Upper lobe of right lung (tissue), 1 donor: ENCODE measurements at places on chromosomes 16 and 17.
A peak's percentile ranks its signal among the peaks of the same experiment; 100 is the strongest.

GRCh38 chr16:68961778-68962402, 118.6 kb downstream of the TANGO6 start:
- H3K36me3 ChIP-seq, result no peaks in the 10 kb centered on the region
- peaks cover 10% of the 10 kb centered on the region for H3K4me1 ChIP-seq
- H3K27me3 ChIP-seq, result no peaks in the 10 kb centered on the region
- DNase-seq, result no peak
- no peak overlapping the region for H3K27ac ChIP-seq

DNA sequence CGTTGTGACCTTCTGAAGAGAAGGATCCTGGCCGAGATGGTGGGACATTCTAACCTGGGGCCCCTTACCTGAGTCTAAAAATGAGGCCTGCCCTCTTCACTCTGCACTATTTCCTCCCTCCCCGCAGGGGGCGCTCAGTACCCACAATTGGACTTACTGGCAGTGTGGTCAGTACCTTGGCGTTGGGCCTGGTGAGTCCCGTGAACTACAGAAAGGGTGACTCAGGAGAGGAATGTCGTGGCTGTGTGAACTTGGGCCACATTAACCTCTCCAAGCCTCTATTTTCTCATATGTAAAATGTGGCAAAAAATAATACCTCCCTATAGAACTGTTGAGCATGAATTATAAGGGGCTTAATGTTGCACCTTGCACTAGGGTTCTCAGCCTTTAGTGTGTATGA, 3.9 kb downstream of the RSAD1 start:
- peaks cover 14% of the 10 kb centered on the region for H3K4me1 ChIP-seq
- no peaks in the 10 kb centered on the region for H3K27me3 ChIP-seq
- no peak overlapping the region for H3K4me3 ChIP-seq

DNA sequence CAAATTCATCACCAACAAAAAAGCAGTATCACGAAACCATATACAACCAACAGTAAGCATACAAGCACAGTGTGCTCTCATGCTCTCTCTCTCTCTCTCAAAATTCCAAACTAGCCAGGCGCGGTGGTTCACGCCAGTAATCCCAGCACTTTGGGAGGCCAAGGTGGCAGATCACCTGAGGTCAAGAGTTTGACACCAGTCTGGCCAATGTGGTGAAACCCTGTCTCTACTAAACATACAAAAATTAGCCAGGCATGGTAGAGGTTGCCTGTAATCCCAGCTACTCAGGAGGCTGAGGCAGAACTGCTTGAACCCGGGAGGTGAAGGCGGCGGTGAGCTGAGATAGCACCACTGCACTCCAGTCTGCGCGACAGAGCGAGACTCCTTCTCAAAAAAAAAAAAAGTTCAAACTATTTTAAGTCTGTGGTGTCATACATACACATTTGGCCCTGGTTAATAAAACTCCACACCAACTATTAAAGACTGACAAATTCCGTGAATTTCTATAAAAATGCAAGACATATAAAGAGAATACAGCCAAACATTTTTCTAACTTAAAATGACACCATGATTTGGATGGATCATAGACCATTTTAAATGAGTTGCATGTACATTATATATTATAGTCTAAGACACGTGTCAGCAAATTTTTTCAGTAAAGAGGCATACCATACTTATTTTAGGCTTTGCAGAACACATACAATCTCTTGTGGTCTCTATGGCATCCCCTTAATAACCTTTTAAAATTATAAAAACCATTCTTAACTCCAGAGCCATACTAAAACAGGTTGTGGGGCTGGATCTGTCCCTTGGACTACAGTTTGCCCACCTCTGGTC, 30.9 kb downstream of the GLG1 start:
- H3K4me1 ChIP-seq, result peaks cover 7% of the 10 kb centered on the region
- no peak for DNase-seq
- no peaks in the 10 kb centered on the region for H3K27me3 ChIP-seq
- no peak overlapping the region for H3K27ac ChIP-seq
- H3K36me3 ChIP-seq, result no peaks in the 10 kb centered on the region

DNA sequence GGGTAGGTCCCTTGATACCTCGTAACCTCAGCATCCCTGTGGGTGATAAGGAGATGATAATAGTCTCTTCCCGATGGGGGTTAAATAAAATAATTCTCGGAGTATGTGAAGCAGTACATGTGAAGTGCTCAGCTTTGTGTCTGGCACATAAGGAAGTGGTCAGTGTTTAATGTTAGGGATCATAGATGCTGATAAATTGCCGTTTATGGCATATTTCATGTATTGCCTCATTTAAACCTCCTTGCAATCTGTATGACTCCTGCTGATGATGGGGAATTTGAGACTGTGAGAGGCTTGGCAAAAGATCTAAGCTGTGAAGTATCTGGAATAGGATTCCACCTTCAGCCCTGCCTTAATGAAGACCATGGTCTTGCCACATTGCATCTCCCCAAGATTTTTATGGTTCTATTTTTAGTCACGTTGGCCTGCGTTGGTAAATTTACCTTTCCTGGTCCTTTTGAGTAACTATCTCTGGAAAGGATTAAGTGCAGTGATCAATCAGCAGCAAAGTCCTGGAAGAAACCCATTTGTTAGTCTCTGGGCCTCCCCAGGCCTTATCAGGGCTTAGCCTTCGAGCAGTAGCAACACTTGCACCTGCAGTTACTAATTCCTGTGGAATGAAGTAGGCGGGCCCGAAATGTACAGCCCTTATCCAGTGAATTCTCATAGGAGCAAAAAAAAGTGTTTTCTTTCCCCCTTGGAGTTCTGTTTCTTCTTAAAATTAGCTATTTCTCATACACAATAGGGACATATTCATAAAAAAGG, 144.9 kb downstream of the WWOX start:
- no peak overlapping the region for H3K4me3 ChIP-seq
- no peak for DNase-seq
- no peak overlapping the region for H3K27ac ChIP-seq
- no peaks in the 10 kb centered on the region for H3K4me1 ChIP-seq

GRCh38 chr16:20822521-20823325, 16.4 kb downstream of the REXO5 start:
- DNase-seq, result no peak
- H3K27me3 ChIP-seq, result no peaks in the 10 kb centered on the region
- no peaks in the 10 kb centered on the region for H3K36me3 ChIP-seq
- H3K4me1 ChIP-seq, result no peaks in the 10 kb centered on the region
- no peak overlapping the region for H3K27ac ChIP-seq

DNA sequence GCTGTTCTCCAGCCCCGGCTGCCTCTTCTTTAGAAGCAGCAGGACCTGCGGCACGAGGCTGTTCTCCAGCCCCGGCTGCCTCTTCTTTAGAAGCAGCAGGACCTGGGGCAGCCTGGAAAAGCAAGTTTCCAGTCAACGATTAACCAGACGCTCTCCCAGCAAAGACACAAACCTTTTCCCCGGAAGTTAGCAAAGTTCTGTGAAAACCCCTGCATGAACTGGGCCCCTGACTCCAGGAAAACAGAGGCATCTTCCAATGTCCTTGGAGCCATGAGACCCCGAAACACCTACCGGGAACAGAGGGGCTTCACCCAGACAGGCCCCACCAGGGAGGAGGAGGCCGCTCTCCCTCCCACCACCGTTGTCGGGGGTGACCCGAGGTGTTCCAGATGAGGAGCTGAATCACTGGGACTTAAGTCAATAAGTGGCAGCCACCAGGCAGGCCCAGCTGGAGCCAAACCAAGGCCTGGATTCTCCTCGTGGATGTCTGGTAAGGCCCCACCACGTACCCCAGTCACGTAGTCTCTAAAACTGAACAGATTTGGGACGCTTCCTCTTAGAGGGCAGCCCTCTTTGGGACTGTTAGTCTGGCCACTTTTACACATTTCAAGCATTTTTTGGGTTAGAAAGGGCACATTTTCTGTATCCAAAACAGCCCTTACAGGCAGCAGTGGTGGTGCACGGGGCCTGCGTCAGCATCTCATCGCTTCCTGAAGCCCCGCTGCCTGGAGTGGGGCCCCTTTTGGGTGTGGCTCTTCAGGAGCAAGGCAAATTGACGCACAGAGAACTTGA, at the start of gene RPH3AL:
Gene RPH3AL (minus strand): TSS at position 387 of the 792 bp plus-strand sequence. CDS start 25,264 bp downstream, outside the sequence.
- peaks cover 57% of the 10 kb centered on the region for H3K4me1 ChIP-seq
- peak; percentile 89 for DNase-seq
- H3K27ac ChIP-seq, result peak within 1 kb of the TSS; percentile 87
- H3K4me3 ChIP-seq, result peak within 1 kb of the TSS; percentile 25

DNA sequence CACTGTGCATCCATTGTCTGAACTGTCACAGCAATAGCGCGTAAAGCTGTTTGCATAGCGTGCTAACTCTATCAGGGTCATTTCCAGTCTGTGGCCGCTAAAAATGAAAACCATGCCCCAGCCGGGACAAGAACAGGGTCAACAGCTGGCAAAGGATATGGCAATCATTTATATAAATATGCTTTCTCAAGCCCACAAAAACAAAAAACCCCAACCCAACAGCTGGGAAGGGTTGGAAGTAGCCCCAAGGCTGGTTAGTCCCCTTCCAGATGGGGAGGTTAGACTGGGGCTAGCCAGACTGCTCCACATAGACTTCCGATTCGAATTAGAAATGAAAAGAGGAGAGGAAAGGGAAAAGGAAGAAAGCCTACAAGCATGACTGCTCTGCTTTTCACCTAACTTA, 203.3 kb upstream of the TBX2 start:
- H3K4me3 ChIP-seq, result no peak overlapping the region
- H3K27me3 ChIP-seq, result no peaks in the 10 kb centered on the region
- DNase-seq, result no peak
- peaks cover 18% of the 10 kb centered on the region for H3K4me1 ChIP-seq
- no peaks in the 10 kb centered on the region for H3K36me3 ChIP-seq
- peak overlapping the region; percentile 63 for H3K27ac ChIP-seq

GRCh38 chr17:33328129-33328528, 35.0 kb upstream of the ASIC2 start:
- no peaks in the 10 kb centered on the region for H3K27me3 ChIP-seq
- H3K27ac ChIP-seq, result no peak overlapping the region
- no peak overlapping the region for H3K4me3 ChIP-seq
- H3K36me3 ChIP-seq, result no peaks in the 10 kb centered on the region

GRCh38 chr17:44988044-44988942, 20.2 kb upstream of the C1QL1 start:
- no peaks in the 10 kb centered on the region for H3K36me3 ChIP-seq
- H3K27me3 ChIP-seq, result peaks cover 46% of the 10 kb centered on the region
- no peak overlapping the region for H3K27ac ChIP-seq
- H3K4me3 ChIP-seq, result no peak overlapping the region
- H3K4me1 ChIP-seq, result no peaks in the 10 kb centered on the region

GRCh38 chr16:5903832-5904231, 806.2 kb upstream of the EEF2KMT start:
- no peak overlapping the region for H3K27ac ChIP-seq
- DNase-seq, result no peak
- H3K36me3 ChIP-seq, result no peaks in the 10 kb centered on the region
- H3K4me3 ChIP-seq, result no peak overlapping the region
- H3K27me3 ChIP-seq, result no peaks in the 10 kb centered on the region

GRCh38 chr16:77970371-77970770, 52.0 kb upstream of the CLEC3A start:
- H3K4me3 ChIP-seq, result no peak overlapping the region
- no peak overlapping the region for H3K27ac ChIP-seq
- no peaks in the 10 kb centered on the region for H3K4me1 ChIP-seq
- no peaks in the 10 kb centered on the region for H3K36me3 ChIP-seq
- H3K27me3 ChIP-seq, result peaks cover 14% of the 10 kb centered on the region

GRCh38 chr17:58811290-58811689, 55.6 kb downstream of the PPM1E start:
- no peaks in the 10 kb centered on the region for H3K36me3 ChIP-seq
- H3K4me3 ChIP-seq, result no peak overlapping the region
- no peaks in the 10 kb centered on the region for H3K27me3 ChIP-seq
- no peak for DNase-seq
- H3K27ac ChIP-seq, result no peak overlapping the region

DNA sequence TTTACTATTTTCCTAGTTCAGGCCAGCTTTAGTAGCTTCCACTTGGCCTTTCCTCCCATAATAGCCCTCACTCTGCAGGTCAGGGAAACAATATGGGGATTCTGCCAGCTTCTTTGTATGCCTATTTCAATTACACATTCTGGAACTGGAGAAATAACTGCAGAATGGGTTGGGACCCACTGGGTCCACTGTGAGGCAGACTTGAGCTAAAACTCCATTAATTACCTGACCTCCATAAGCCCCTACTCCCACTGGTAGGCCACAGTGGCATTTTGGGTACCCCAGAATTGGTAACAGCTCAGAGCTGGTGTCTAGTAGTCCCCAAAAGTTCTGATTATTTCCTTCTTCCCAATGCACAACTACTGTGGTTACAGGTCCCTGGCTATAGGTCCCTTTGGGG, 16.7 kb upstream of the TENT4B start:
- H3K4me1 ChIP-seq, result no peaks in the 10 kb centered on the region
- no peak overlapping the region for H3K4me3 ChIP-seq
- H3K27ac ChIP-seq, result no peak overlapping the region
- no peaks in the 10 kb centered on the region for H3K27me3 ChIP-seq

DNA sequence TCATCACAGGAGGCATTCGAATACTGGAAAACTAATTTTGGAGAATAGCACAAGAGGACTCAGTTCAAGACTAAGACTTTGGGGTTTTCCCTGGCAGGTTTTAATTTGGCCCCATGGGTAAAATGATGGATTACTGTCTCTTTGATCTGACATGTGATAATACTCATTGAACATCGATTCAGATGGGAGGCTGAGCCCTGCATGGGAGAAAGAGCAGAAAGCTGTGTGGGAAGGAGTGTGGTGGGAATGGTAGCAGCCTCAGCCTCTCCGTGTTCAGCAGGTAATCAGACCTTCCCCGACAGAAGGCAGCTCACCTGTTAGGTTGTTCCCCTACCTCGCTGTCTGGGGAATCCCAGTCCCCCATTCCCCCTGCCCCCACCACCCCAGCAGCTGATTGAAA, 124.7 kb upstream of the TNRC6C start:
- no peak for DNase-seq
- no peaks in the 10 kb centered on the region for H3K36me3 ChIP-seq
- peaks cover 23% of the 10 kb centered on the region for H3K4me1 ChIP-seq
- no peak overlapping the region for H3K27ac ChIP-seq
- no peak overlapping the region for H3K4me3 ChIP-seq
- H3K27me3 ChIP-seq, result no peaks in the 10 kb centered on the region

DNA sequence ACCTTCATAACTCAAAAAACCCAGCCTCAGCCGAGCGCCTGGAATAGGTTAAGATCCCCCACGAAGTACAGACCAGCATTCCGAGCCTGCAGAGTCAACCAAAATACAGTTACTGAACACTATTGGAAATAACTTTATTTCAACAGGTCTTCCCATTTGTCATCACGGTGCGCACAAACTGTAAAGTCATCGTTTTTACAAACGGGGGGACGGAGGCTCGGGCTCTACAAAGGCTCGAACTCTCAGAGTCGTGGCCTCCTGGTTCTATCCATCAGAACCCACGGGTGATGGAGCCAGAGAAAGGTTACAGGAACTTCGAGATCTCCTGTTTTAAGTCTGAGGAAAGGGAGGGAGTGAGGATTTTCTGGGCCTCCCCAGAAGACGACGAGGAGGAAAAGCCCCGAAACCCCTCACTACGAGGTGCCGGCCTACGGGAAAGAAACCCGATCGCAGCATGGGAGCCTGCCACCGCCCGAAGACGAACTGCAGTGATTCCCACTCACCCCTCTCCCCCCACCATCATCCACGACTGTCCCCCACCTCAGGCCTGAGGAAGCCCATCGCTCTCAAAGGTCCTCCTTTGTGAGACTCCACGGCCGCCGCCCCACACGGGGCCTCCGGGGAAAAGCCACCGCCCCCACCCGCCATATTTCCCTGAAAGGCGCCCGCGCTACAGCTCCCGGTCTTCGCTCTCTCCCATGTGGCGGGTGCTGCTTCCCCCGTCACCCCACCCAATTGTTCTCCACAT, 917 bp downstream of the YWHAE start:
- peak overlapping the region; percentile 93 for H3K4me3 ChIP-seq
- DNase-seq, result peak; percentile 82
- H3K27me3 ChIP-seq, result no peaks in the 10 kb centered on the region
- no peaks in the 10 kb centered on the region for H3K36me3 ChIP-seq
- H3K4me1 ChIP-seq, result peaks cover 33% of the 10 kb centered on the region
